Inflammatory macrophage treated with lipopolysaccharide for 1 hour (primary cell): ENCODE measurements at places on chromosomes 13 and 19.

DNA sequence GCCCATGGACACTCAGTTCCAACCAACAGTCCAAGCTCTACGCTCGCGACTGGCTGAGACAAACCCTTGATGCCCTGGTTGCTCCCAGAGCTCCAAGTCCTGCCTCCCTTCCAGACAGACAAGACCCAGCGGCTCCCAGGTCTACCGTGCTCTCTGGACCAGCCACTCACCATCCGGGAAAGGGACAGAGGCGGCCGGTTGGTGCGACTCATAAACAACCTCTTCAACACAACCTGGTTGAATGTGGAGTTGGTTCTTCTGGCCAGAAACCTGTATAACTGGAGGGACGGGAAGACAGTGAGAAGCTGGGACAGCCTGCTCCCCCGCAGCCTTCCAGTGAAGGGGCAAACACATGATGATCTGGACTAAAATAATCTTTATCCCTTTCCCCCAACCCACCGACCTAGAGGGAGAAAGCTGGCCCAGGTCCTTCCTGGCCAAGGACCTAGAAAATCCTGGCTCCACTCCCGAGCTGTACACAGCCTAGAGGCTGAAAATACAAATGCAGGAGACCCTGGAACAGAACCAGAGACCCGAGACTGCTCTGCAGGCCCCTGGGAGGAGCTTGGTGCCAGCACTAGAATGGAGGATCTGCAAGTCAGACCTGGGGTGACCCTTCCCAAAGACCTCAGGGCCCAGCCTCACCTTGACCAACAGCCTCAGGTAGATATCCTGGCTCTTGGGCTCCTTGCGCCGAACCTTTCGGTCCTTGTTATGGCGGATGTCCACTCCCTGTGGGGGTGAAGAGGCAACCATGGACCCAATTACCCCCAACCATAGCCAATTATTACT is 1.6 kb downstream of the RPL18 start:
- DNase-seq: no peak

DNA sequence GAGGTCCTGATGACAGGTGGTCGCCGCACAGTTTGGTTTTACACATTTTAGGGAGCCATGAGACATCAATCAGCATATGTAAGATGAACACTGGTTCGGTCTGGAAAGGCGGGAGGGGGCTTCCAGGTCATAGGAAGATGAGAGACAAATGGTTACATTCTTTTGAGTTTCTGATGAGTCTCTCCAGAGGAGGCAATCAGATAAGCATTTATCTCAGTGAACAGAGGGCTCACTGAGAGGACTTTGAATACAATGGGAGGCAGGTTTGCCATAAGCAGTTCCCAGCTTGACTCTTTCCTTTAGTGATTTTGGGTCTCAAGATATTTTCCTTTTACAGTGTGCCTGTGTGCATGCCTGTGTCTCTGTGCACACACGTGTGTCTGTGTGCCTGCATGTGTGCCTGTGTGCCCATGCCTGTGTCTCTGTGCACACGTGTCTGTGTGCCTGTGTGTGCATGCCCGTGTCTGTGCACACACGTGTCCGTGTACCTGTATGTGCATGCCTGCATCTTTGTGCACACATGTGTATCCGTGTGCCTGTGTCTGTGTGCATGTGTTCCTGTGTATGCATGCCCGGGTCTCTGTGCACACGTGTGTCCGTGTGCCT is 35.5 kb upstream of the TMEM255B start:
- DNase-seq: no peak

- no peak for DNase-seq
Measured at GRCh38 chr19:35276706-35277281, 5.5 kb upstream of the HAMP start.

DNA sequence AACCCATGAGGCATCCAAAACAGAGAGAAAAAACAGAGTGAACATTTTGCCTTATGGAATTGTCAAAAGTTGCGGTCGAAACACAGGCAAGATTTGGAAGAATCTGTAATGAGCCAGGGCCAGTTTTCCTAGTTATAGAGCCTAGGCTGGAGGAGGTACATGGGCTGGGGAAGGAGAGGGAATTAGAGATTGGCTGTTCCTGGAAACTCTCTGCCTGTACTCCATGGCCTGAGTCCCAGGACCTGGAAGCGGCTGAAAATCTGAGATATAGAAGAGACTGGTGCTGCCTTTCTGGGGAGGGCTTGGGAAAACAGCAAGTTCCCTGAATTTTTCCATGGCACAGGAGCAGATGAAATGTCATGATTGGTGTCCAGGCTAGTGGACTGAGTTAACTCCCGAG is 122.8 kb upstream of the KLF12 start:
- DNase-seq: no peak

DNA sequence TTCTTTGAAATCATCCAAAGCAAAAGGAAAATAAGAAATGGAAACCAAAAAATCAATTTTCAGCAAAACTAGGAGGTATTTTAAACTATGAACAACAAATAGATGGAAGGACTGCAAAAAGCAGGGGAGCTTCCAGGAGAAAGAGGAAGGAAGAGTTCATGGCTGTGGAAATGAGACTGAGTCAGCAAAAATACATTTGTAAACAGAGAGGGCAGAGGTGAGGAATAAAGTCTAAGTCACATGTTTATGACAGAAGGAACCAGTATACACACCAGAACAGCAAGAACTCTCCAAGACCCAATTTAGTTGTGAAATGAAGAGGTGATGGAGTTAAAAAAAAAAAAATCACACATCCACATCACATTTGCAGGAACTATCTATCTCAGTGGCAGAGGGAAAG is 69.6 kb downstream of the RNASEH2B start:
- peak; percentile 48 for DNase-seq

GRCh38 chr19:30338878-30339623 is 33.1 kb upstream of the ZNF536 start:
- no peak for DNase-seq

- DNase-seq: no peak
Measured at GRCh38 chr13:113927661-113928581, 46.0 kb downstream of the C13orf46 start.

DNA sequence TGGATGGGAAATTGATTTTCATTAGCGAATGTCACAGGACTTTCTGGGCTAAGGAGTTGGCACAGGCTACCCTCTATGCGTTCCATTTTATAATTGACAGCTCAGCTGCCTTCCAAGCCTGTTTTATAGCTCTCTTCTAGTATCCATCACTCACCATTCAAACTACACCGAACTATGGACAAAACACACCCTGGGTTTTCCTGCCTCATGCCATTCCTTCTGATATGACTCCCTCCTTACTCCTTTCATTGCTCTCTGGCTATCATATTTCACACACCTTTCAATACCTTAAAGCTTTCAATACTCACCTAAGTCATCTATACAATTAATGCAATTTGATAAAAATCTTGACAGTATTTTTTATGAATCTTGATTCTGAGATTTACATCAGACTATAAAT is 181.3 kb downstream of the RAP2A start:
- no peak for DNase-seq

- DNase-seq: no peak
Measured at GRCh38 chr13:77000475-77000874, 8.6 kb downstream of the CLN5 start.

- no peak for DNase-seq
Measured at GRCh38 chr13:103437651-103438050, 371.4 kb upstream of the SLC10A2 start.

DNA sequence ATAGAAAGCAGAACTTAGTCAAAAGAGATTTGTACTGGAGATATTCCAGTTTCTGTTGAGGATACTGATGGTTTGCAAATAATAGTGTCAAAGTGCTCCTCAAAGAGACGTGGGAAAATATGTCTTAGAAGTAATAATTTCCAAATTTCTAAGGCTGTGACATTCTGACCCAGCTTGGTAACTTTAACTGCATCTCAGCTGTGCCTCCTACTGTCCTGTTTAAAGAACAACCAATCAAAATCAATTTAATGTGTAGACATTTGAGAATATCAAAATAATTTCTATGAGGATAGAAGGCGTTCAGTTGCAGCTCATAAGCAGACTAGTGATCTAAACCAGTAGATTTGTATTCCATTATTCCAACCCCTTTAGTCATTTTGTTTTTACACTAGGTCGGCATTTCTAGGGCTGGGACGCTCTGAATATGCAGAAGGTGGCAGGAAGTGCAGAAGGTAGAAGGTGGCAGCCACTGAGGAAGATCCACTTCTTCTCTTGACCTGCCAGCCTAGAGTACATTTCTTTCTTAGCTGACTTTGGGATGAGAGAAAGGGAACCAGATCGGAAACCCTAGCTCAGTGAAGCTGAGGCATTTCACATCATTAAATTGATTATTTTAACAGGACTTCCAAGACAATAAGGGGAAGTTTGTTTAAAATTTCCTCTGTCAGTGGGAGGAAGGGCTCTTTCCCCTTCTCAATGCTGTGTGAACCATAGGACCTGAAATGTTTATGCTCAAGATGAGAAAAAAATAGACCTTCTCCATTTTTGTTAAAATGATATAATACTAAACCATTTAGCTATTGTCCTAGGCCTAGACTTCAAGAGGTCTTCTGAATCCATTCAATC is 67.5 kb downstream of the COL4A1 start:
- peak; percentile 44 for DNase-seq

DNA sequence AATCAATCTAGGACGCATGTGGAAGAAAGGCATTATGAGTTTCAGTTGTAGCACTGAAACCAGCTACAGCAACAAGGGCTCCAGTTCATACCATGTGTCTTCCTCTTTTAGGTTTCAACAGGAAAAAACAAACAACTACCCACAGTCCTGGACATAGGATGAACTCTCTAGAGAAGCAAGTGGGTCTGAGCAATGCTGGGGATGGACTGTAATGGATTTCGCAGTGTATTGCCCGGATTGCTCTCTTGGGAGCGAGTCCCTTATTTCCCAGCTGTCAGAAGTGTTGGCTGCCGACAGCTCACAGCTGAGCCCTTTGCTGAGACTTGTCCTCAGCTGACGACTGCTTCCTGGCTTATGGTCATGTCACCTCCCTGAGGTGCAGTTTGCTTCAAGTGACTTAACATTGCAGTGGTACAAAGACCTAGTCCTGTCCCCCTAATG is 12.1 kb upstream of the MYCBP2 start:
- DNase-seq: peak; percentile 74

DNA sequence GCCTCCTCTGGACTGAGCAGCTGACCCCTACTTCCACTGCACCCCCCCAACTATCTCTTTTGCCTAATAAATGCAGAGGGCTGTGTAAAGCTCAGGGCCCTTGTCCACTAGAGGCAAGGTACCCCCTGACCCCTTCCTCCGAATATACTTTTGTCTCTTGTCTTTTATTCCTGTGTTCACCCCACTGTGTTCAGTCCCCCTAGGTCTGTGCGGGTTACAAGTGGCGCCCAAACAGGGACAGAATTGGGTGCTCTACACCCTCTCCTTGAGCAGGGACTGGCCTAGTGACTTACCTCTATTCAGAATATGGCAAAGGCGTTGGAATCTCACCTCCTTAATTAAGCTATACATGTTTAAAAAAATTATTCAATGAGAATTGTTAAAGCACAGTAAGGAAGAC is 15.0 kb downstream of the ZNF350 start:
- DNase-seq: peak; percentile 10

GRCh38 chr19:15198951-15199660 is 1.7 kb downstream of the NOTCH3 start:
- no peak for DNase-seq

- no peak for DNase-seq
Measured at GRCh38 chr19:3664879-3665642, 35.2 kb downstream of the PIP5K1C start.

DNA sequence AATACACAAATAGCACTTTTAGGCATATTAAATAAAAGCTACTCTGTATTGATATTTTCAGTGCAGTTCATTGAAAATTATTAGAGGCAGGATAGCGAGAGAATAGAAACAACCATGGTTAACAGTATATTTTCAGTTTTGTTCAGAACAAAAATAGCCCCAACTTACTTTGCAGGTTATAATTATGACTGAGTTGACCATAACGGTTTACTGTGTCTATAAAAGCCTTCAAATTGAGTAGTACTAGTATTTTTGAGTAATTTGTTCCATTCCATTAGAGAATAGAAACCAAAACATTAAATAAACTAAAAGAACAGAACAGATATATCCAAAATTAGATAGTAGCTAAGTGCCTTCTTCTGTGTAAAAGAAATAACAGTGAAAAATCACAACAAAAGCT is 1108.4 kb upstream of the PCDH20 start:
- no peak for DNase-seq

DNA sequence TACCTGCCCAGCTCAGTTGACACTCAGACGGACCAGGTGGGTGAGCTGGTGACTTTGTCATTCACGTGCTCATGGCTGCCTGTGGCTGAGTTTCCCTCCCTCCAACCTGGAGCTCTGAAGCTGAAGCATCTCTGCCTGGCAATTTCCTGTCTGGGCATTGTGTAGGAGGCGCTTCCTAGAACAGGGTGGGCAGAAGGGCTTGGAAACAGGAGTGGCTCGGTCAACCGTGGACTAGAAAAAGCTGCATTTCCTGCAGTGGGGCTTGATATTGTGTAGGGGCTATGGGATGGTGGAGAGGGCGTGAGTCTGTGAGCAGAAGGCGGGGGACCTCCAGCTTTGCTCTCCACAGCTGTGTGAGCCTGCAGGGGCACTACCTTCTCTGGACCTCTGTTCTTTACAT is 278.3 kb downstream of the TEX29 start:
- no peak for DNase-seq

- no peak for DNase-seq
Measured at GRCh38 chr13:112987682-112988024, 18.6 kb downstream of the MCF2L start.

DNA sequence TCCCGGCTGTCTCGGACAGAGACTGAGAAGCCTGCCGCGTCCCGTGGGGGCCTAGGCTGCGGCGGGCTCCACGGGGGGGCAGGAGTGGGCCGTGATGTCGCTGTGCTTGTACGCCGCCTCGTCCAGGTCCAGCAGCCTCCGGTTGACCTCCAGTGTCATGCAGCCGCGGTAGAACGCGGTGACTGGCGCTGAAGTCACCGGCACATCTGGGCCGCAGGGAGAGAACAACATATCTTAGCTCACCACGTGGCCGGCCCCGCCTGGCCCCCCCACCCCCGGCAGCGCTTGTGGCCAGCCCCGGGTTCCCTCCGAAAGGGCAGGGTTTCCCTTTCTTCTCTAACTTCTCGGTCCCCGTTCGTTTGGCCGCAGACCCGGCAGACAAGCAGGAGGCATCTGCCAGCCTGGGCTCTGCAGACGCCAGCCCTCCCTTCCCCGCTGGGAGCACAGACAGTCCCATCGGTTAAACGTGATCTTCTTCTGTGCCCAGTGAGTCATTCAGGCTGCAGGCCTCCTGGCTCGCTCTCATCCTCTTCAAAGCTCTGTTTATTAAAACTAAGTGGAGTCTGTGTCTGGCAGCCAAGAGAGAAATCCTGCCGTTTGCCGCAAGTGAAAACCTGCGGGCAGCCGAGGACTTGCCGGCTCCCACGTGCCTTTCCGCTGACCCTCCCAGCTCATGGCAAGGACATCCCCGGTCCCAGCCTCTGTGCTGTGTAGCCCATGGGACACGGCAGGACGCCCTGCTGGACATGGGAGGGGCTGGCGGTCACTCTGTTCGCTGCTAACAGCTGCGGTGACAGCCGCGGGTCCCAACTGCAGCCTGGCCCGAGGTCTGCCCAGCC is 42.8 kb downstream of the GAS6 start:
- no peak for DNase-seq

- DNase-seq: no peak
Measured at GRCh38 chr19:28497137-28497536, 715.8 kb downstream of the UQCRFS1 start.
